ENCODE measurements at places on chromosomes 13 and 19.
A peak's percentile ranks its signal among the peaks of the same experiment; 100 is the strongest.

GRCh38 chr19:17075864-17076542 lies 426 bp downstream of the MYO9B start:
- no peak for DNase-seq

DNA sequence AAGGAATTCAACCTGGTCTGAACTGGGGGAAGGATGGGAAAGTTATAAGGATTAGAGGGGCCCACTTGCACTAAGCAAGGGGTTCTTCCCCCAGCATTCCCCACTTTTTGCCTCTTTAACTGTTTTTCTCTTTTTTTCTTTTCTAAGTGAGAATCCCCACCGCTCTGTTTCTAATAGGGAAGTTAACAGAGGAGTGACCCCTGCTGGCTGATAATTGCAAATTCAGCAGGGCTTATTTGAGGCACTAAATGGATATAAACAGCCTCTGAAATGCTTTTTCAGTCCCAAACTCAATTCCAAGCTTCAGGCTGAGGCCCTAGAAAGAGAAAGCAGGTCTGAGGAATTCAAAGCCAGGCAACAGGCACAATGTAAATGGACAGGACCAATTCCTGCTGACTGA lies 38.2 kb upstream of the CEACAM21 start:
- no peak for DNase-seq

DNA sequence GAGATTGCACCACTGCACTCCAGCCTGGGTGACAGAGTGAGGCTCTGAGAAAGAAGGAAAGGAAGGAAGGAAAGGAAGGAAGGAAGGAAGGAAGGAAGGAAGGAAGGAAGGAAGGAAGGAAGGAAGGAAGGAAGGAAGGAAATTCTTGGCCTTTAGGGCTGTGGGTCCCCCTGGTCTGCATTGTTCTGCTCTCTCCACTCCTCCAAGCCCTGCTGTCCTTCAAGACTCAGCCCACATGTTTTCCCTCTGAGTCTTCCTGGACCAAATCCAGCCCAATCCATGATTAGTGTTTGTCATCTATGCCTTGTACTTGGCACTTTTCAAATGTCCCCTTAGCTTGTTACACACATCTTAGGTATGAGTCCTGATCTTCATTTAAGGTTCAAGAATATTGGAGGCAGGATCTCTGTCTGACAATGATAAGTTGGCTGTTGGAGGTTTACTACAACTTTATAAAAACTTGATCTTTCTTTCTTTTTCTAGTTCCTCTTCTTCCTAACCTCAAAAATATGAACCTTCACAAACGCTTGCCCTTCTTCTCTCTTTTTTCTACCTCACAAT lies 48.8 kb upstream of the INTS6 start:
- DNase-seq, result no peak

- no peak for DNase-seq
Measured at GRCh38 chr13:112777637-112778406, 88.0 kb downstream of the ATP11A start.

DNA sequence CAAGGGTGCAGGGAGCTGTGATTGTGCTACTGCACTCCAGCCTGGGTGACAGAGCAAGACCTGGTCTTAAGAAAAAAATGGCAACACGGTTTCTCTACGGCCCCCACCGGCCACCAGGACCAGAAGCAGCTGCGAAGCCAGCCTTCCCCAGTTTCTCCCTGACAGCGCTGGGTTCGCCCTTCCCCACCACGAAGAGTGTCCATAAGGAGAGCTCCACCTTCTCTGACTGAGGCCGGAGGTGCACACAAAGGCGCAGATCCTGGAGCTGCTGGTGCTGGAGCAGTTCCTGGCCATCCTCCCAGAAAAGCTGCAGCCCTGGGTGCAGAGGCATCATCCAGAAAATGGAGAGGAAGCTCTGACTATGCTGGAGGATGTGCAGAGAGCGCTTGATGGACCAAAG lies 52.2 kb upstream of the ZNF599 start:
- no peak for DNase-seq

DNA sequence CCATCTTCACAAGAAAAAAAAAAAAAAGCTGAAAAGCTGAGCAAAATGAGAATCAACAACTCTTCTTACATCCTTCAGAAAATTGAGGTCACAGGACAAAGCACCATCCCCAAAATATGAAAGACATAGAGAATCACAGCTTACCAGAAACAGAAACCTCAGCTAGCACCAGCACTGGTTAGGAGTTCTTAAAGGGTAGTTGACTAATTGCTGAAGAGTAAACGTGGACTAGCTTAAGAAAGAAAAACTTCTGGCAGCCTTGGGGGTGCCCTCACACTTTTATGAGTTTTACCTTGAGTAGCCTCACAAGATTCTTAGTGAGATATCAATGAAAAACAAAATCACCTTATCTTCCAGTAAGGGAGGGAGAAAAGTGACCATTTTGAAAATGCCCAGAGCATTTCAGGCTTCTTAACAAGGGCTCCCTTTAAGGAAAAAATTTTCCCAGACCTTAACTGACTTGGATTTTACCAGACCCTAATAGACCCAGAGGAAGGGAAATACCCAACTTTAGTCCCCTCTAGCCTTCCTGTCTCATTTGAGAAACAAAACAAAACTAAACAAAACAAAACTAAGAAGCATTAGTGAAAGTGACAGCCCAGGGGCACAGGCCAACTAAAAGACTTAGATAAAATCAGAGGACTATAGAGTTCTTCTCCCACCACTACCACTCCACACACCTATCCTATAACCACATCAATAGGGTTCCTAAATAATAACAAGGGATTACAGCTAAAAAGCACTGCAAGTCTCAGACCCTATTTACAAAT lies 888.6 kb downstream of the DIAPH3 start:
- DNase-seq, result no peak

- DNase-seq, result peak; percentile 94
Measured at GRCh38 chr13:25085125-25085742, 10.7 kb upstream of the PABPC3 start.

GRCh38 chr13:100497389-100497788 lies 91.2 kb downstream of the GGACT start:
- no peak for DNase-seq

GRCh38 chr19:19417628-19418245 lies 12.3 kb downstream of the GATAD2A start:
- no peak for DNase-seq

DNA sequence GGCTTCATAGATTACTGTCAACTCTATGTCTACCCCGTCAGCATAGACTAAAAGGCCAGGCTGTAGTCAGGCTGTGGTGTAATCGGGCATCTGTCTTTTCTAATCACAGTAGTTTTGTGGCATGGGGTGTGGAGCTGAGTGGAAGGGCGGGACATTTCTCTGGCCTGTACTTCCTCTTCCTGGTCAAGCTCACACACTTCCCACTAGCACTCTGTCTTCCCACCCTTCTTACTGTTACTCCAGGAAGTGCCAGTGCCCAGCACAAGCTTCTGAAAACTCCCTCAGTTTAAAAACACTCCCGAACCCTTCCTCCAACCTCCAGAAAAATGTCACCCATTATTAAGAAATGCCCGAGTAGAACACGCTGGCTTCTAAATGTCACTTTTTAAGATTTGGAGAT lies 229.8 kb downstream of the KLF5 start:
- no peak for DNase-seq

GRCh38 chr19:35959968-35960320 lies 23.8 kb downstream of the LRFN3 start:
- no peak for DNase-seq

DNA sequence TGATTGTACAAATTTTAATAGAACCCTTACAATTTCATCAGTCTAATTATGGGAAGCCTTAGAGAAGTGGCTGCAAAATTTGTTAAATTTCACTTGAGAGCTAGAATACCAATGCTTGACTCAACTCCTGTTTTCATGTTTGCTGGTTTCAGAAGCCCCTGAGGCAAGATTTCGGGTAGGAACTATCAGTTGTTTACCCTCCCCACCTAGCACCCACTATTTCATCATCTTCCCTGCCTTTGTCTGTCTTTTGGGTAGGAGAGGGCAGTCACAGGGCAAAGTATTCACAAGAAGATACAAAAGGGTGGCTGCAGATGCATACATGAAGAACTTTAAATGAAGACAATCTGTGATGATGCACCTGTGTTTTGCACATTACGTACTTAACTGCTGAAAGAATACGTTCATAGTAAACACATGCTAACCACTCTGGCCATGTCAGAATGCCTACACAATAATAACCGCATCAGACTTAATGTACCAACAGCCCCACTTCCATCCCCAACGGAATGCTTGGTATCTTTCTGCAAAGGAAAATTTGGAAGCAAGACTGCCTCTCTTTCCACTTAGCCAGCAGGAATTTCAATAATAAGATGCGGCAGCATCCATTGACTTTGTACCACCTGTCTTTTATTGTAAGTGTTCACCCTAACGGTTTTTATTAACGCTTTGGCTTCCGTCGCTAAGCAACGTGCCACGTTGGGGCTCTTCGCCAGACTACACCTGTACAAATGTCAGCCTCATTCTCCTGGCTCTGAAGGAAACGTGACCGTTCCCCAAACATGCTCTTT lies 30.4 kb downstream of the TPT1 start:
- DNase-seq, result no peak

- DNase-seq, result no peak
Measured at GRCh38 chr13:76331943-76332712, 554.1 kb downstream of the KCTD12 start.

DNA sequence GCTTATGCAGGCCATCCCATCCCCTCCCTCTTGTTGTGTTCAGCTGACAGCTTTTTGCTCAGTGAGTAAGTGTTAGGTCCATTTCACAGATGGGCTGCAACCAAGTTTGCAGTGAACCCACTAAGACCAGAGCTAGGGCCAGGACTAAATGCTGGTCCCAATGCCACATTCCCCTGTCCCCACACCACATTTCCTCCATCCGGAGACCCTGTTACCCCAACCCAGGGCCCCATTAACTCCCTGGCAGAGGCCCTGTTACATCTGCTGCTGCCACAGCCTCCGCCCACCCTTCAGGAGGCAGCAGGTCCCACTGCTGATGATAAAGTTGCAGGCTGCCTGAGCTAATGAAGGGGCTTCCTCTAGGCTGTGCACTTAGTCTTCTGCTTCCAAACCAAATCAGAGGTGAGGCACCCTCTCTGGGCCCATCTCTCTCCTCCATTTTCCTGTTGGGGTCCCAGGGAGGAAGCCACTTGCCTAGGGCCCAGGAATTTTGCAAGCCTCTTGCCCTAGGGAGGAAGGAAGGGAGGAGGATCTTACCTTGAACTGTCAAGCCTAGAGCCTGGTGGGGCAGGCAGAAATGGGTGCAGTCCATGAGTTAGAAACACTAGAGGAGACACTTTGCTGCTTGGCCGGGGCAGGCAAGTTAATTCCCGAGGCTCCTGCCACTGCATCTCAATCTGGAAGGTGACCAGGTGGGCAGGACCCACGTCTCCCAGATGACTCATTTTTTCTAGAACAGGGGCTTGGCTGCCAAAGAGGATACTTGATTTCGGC lies 3.4 kb upstream of the USF2 start:
- DNase-seq, result no peak

GRCh38 chr19:33063356-33063752 lies 1.3 kb downstream of the RHPN2 start:
- DNase-seq, result peak; percentile 17

GRCh38 chr19:28428663-28429348 lies 784.1 kb downstream of the UQCRFS1 start:
- no peak for DNase-seq

- peak; percentile 72 for DNase-seq
Measured at GRCh38 chr13:66348745-66349690, 881.1 kb downstream of the PCDH9 start.

DNA sequence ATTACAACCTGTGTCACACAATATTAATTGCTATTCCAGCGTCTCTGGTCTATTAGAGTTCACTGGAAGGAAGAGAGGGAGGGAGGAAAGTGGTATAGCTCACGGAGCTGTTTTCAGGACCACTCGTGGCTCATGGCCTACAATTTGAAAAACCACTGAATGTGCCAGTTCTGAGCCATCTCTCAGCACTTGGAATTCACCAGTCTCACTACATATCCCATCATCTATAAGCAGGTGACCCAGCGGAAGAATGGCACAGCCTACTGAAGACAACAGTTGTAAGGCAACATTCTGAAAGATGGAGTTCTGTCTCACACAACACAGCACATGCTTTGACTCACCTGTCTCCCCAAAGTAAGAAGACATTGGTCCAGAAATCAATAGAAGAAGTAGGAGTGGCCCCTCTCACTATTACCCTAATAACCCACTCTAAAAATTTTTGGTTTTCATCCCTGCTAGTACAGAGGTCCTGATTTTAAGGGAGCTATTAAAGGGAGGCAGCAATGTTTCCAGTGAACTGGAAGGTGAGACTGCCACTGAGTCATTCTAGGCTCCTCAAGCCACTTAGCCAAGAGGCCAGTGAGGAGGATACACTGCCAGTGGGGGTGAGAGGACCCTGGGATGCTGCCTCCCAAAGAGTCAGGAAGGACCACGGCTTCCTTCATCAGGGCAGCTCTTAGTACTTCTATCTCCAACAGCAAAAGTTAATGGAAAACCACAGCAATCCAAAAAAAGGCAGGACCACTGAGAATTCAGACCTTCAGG lies 50.0 kb upstream of the DOCK9 start:
- DNase-seq, result no peak

DNA sequence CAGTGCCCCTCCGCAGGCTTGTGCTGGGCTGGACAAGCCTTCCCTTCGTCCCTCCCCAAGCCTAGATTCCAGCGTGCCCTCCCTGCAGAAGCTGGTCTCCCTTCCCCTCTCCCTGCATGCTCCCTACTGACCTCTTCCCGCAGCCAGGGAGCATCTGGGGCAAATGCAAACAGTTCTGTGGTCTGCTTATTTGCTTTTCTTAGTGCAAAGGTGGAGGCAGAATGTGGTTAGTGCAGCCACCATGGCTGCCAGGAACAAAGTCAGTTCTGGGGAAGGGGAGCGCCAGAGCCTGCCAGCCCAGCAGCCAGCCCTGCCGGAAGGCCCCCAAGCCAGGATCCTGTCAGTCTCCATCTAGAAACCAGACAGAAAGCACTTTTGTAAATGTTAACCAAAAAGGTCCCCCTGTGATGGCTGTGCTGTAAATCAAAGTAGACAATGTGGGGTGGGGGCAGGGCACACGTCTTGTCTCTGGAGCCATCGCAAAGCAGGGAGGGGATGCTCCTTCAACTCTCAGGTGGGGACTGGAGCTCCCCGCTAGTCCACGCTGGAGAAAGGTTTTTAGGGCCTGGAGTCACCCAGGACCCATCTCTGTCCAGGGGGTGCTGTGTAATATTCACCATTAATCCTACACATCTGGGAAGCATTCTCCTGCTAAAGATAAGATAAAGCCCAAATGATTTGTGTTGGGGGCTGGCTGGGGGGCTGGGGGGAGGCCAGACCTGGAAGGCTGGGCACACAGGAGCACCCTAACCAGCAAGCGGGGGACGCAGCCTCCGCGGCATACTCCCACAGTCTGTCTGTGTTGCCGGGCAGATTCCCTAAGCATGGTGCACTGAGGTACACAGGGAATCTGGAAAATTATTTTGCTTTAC lies 30.9 kb downstream of the SERP2 start:
- no peak for DNase-seq

DNA sequence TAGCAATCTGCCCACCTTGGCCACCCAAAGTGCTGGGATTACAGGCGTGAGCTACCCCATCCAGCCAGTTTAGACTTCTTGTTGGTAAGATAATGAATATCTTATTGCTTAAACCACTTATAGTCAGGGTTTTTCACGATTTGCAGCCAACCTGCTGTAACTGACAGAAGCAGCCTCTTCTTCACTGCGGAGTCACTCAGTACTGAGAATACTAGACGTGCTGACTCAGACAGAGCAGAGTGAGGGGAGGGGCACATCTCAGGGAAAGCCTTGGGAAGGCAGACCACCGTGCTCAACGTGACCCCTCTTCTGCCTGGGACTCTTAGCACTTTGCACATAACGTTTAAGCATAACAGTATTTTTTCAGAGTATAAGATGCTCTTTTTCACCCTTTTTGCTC lies 74.3 kb upstream of the ARHGEF7 start:
- DNase-seq, result no peak

Data from pons (tissue), 1 donor.